Hematopoietic multipotent progenitor cell treated with erythropoietin and hydrocortisone succinate and interleukin-3 and kit ligand, for 17 days (in vitro differentiated cells): ENCODE measurements at places on chromosomes 2 and 18.
A peak's percentile ranks its signal among the peaks of the same experiment; 100 is the strongest.

DNA sequence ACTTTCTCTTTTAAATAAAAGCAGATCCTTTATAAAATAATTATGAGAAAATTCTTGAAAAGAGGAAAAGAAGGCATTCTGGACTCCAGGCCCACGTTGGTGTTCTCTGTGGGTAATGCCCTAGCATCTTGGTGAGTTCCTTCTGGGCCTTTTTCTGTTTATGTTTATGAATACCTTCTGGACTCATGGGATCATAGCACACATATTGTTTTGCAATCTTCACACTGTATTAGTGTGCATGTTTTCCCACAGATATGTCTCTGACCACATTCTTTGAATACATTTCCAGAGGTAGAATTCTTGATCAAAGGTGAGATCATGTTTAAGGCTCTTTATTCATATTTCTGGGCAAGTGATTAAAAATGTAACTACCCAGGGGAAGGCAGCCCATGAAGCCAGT, 15.9 kb downstream of the GLI2 start:
- DNase-seq: no peak

DNA sequence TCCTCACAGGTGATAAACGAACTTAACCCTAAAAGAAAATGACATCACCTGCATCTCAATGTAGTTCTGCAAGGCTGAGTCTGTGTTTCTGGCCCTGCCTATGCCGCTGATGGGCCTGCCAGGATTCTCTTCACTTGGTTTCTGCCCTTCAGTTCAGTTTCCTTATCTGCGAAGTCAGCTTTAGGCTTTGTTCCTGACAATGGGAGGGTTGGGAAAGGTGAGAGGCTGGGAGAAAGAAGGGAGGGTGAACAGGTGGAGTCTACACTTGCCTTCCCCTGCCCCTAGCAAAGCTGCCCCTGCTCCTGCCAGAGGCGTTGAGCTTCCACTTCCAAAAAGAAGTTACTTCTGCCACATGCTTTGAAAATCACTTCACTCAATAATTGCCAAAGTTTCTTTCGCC, 124.0 kb upstream of the APCDD1 start:
- DNase-seq: no peak

- DNase-seq: no peak
Measured at GRCh38 chr18:77140030-77140429, 7.4 kb upstream of the MBP start.

DNA sequence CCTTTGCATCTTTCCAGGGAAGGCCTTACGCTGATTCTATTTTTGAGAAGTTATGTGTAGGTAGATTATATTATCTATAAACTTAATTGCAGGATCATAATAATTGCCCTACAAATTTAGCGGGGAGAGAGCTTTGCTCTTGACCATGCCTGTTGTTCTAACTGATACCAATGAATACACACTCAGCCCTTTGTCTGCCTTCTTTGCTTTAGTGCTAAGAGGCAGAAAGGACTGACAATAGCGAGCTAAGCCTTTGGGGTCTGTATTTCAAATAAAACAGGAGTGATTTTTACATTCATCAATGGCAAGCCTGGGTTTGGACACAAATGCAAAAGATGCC, 115.3 kb upstream of the STON1 start:
- no peak for DNase-seq

- DNase-seq: no peak
Measured at GRCh38 chr2:42867093-42868065, 75.0 kb upstream of the HAAO start.

DNA sequence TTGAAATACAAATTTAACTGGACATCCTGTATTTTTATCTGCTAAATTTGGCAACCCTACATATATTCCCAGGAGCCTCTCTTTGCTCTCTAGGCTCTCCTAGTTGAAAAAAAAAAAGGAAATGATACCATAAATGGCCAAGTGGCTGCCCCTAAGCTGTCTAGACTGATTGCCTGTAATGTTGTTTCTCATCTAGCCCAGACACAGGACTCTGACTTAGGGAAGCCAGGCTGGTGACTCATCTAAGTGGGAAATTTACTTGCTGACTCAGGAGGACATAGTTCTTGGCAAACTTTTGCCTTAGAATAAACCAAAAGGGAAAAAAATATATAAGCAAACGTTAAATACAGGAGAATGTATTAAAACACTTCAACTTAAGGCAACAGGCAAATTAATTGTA, 14.6 kb upstream of the ITGAV start:
- DNase-seq: no peak

GRCh38 chr18:21314724-21315123, 72.7 kb downstream of the GREB1L start:
- DNase-seq: no peak

DNA sequence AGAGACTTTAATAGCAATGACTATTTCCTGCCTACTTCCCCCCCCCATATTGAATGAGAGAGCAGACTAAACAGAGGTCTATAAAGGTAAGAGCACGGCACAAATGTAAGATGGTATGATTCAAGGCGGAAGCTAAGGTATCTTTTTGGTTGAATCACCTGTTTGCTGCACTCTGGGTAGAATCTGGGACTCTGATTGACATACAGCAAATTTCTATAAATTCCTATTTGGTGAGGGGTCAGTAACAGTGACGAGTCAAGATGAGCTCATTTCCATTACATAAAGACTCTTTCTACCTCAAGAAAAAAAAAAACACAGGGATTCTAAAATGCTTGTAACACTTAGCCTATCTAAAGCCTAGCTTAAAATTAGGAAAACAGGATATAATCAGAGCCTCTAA, 297.3 kb downstream of the TNS1 start:
- no peak for DNase-seq

DNA sequence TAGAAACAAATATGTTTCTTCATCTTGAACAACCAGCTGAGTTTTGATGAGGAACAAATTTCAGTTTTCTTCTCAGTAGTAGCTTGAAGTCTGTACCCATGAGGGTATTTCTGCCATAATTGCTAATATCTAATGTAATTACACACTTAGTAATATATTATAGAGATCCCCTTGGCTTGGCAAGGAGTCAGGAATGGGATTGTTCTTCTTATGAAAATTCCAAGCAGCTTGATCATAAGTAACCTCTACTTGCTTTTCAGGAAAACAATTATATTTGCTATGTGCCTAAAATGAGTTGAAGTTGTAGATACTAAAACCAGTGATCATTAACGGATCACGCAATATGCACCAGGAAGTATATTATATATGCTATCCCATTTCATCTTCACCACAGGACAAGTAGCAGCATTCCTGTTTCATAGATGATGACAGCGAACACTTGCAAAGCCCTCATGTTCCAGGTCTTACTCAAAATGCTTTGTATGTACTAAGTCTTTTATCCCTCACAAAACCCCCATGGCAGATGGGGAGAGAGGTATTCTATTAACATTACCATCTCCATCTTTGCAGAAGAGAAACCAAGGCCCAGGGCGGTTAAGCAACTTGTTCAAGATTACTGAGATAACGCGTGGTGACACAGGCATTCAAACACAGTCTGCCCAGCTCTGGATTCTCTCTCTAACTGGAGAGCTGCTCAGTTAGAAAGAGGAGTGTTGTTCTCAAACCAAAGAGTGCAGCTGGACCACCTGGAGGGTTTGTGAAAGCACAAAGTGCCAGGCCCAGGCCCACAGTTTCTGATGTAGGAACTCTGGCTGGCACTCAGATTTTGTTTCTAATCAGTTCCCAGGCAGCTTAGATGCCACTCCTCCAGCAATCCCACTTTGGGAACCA, 21.8 kb upstream of the RGPD4 start:
- DNase-seq: no peak

GRCh38 chr18:27413495-27414401, 228.6 kb upstream of the CHST9 start:
- DNase-seq: no peak

DNA sequence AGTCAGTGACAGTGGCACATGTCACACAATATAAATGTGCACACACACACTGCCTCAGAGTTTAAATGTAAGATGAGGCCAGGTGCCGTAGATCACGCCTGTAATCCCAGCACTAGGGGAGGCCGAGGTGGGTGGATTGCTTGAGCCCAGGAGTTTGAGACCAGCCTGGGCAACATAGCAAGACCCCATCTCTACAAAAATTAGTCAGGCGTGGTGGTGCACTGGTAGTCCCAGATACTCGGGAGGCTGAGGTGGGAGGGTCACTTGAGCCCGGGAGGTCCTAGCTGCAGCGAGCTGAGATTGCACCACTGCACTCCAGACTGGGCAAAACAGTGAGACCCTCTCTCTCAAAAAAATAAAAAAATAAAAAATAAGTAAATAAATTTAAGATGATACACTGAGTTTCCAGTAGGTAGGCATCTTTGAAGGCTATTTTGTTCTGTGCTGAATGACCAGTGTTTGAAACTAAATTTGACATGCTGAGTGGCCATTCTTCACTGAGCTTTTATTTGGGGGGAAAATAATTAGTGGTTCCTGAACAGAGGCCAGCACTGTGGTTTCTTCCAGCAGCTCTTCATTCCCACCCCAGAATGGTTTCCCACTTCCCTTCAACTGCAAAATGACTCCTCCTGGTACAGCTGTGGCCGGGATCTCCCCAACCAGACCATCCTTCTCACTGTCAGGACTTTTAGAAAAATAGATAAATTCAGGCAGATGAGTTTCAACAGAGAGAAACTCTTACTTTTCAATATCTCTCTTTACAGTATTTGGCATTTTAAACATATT, 44.9 kb downstream of the PSMG2 start:
- DNase-seq: no peak

GRCh38 chr18:2986150-2986865, 26.6 kb downstream of the LPIN2 start:
- DNase-seq: peak; percentile 64

- DNase-seq: no peak
Measured at GRCh38 chr18:67010919-67011318, 407.0 kb upstream of the CDH19 start.

DNA sequence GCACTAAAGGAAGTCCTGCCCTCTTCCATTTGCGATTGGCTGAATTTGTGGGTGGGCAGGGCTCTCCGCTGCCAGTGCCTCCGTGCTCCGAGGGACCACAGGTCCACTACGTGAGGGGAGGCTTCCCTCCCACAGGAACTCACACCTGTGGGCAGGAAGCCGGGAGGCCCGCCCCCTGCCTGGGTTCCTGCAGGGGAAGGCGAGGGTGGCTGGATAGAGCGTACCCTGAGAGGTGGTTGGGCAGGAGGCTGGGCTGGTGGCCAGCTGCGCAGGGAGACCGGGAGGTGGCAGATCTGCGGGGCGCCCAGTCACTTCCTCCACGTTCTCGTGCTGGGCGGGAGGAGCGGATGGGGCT, 47.0 kb upstream of the PTH2R start:
- no peak for DNase-seq

DNA sequence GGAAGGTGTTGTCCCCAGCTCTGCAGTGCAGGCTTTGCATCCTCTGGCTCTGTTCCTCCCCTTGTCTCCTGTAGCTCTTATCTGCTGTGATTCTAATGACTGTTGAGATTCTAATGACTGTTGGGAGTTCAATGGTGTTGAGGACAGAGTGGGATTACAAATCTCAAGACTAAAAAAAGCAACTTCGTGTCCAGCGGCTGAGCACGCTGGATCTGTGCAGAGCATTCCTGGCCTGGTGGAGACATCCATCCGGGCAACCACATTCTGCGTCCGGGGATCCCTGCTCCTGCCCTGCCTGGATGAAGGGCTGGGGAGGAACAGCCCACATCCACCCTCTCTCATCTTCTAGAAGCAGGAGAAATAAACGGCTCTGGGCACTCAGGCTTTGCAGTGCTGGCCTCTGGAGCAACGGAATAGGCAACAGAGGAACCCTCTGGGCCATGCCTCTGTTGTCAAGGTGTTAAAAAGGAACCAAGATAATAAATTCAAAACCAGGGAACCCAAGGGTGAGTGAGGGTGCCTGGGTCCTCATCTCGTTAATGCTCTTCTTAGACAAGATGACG, 106.7 kb upstream of the ASB18 start:
- DNase-seq: no peak

DNA sequence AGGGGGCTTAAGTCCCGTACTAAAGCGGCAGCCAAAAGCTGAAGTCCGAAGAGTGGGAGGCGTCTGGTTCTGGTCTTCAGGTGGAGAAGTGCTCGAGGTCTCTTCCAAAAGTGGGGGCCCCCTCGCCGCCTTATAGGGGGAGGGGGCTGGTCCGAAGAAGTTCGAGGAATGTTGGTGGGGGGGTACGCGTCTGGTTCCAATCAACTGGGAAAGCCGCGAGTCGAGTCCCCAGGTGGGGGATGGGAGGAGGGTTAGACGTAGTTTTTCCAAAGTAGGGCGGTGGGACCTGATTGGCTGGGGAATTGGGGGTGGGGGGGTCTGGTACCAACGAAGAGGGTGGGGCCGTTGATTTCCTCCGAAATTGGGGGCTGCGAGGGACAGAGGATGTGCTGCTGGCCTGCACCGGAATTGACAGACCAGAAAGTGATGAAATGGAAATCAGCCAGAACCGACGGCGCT, 594 bp downstream of the ITM2C start:
- no peak for DNase-seq

GRCh38 chr2:234306426-234307173, 190.3 kb downstream of the ARL4C start:
- DNase-seq: no peak

DNA sequence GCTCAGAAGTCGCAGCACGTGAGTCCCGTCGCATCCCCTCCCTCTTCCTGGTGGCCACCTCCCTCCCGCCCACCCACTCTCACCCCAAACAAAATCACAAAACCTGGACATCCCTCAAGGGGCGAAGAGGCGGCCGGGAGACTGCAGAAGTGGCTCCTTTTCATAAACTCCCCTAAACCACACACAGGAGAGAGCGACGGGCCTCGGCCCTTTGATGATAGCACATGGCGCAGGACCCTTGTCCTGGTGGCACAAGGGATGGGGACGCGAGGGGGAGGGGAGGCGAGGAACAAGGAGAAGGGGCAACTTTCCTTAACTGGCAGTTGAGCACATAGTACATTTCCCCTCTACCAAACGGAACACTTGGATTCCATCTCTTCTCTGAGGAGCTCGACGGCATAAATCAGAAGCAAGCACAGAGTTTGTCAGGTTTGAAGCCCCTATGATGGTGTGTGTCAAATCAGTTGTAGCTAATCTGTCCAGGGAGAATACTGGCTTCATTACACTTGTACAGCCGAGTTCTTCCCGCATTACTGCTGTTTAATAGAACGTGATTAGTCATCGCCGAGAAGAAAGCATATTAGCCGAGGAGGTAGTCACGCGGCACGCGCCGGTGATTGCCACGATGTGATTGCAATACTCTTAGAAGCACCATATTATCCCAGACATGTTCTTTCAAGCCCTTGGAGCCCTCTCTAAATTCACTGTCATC, 43.8 kb downstream of the GBX2 start:
- DNase-seq: no peak

DNA sequence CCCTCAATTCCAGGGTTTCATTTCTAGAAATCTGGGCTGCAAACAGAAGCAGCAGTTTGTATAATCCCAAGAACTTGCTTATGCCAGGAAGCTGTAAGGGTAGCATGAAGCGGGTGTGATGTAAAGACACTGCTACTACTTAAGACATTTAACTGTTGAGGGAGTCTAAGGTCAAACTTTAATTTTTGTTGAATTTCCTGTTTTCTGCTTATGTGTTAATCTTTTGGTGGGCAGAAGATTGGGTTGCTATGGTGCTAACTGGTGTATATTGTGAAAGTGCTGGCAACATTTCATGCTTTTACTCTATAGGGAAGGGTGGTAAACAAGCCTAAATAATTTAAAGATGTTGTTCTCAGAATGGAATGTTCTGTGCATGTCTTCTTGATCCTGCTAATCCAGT, 2.7 kb downstream of the NCOA1 start:
- DNase-seq: no peak
